Heart right ventricle (tissue), 16 donors: ENCODE measurements at places on chromosomes 3 and 15.
A peak's percentile ranks its signal among the peaks of the same experiment; 100 is the strongest.

- no peak for DNase-seq
These were observed 18.1 kb downstream of the DAZL start for GRCh38 chr3:16587047-16587680.

GRCh38 chr3:116444115-116444747 is 1.1 kb downstream of the LSAMP start:
- no peak for DNase-seq

- no peak for DNase-seq
These were observed 41.7 kb downstream of the CADPS start for GRCh38 chr3:62833538-62833937.

- DNase-seq: no peak
These were observed 89.5 kb upstream of the ANKRD28 start for GRCh38 chr3:15887261-15887660.

GRCh38 chr3:133887074-133887802 is 8.4 kb downstream of the RAB6B start:
- peak; percentile 2 for DNase-seq

- DNase-seq: no peak
These were observed 112.5 kb downstream of the TIGIT start for GRCh38 chr3:114406286-114406685.

DNA sequence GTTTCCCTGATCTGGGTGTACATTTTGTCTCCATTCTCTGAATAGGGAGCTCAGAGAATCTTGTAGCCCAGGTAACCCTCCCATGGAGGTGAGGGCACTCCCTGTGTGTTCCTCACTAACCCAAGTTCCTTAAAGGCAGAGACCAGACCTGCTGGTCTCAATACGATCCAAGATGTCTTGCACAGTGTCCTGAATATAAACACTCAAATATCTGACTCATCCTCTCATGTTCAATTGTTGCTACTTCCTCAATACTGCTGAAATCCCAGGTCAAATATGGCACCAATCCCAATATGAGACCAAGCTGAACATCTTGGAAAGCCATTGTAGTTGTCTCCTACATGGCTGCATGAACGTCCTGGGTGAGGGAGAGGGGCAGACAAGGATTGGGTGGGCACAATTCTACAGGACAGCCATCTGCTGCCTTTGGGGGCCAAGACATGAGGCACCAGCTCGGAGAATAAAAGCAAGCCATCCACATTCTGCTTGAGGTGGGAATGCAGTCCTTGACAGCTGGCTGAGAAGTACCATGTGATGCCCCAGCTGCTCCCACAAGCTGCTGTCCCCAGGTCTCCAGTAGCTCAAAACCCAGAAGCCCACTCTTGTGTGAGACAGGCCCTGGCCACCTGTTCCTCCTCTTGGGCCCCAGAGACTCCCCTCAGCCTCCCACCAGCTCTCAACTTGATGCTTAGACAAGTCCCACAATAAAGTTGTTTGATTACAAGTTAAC is 18.2 kb downstream of the TBC1D2B start:
- no peak for DNase-seq

DNA sequence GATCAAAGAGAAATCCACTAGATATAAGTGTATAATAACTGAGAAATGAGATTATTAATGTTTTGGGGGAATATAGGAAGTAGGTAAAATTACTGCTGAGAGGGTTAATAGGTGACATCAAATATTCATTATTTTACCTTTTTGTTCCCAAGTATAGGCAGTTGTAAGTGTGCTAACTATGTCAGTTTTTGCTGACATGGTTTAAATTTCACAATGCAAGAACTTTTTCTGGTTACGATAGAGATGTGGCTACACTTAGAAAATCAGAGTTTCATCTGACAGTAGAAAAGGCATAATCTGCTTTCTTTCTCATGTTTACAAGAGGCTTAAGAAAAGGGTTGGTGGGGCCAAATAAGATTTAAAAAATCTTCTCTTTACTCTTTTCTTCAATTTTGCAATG is 235.0 kb upstream of the DPPA4 start:
- no peak for DNase-seq

DNA sequence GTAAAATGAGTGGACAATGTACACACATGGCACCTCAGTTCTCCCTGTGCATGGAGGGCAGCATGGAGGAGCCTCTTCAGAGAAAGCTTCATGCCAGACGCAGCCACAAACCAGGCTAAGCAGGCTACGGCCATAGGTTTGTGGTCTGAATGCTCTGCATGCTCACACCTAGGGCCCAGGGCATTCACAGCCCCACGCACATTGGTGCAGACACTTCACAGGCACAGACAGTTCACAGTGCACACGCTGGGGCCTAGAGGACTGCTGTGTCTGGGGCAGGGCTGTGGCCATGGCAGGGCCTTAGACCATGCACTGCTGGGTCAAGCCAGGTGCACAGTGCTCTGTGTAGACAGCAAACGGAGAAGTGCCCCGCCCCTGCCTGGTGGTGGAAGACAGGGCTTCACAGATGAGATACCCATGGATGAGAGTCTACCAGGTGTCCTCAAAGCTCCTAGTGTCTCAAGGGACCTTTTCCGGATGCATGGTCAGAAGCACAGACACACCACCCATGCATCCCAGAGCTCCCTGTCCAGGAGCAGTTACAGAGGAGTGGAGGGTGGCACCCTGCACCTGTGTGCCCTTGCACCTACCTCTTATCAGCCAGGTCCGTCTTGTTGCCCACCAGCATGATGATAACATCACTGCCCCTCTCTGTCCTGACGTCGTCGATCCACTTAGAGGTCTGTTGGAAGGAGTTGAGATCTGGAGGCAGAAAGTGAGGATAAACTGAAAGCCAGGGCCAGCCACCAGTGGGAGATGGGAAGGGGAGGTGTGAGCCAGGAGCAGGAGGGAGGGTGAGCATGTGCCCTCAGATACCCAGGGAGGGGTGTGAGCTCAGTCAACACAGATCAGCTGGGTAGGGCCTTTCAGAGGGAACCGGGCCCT is 33.5 kb downstream of the SRPRB start:
- DNase-seq: no peak

GRCh38 chr3:52086976-52087663 is 30.7 kb upstream of the DUSP7 start:
- DNase-seq: no peak

- DNase-seq: no peak
These were observed 122.0 kb downstream of the WDR76 start for GRCh38 chr15:43948691-43949325.

GRCh38 chr3:98574132-98574531 is 19.3 kb downstream of the CPOX start:
- DNase-seq: no peak
